ENCODE measurements at places on chromosomes 6 and 20.

DNA sequence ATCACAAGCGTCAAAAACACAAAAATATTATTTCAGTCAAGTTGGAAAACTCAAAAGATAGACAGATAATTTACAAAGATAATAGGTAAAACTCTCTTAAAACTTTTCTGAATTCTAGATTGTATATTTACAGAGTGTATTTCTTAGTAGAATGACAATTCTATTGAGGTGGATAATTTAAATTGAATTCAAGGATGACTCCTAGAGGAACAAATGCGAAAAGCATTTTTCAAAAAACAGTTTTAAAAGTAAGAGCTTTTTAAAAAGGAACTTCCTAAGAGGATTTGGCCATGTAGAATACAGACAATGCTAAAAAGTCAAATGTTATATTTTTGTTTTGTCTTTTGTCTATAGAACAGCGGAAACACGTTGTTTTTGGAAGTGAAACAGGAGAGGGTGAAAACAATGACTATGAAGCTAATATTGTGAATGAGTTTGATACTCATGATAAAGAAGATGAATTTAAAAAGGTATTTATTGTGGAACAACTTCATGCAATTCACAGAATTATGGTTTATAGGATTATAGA is 90.1 kb downstream of the DNAH8 start:
- DNase-seq: no peak

DNA sequence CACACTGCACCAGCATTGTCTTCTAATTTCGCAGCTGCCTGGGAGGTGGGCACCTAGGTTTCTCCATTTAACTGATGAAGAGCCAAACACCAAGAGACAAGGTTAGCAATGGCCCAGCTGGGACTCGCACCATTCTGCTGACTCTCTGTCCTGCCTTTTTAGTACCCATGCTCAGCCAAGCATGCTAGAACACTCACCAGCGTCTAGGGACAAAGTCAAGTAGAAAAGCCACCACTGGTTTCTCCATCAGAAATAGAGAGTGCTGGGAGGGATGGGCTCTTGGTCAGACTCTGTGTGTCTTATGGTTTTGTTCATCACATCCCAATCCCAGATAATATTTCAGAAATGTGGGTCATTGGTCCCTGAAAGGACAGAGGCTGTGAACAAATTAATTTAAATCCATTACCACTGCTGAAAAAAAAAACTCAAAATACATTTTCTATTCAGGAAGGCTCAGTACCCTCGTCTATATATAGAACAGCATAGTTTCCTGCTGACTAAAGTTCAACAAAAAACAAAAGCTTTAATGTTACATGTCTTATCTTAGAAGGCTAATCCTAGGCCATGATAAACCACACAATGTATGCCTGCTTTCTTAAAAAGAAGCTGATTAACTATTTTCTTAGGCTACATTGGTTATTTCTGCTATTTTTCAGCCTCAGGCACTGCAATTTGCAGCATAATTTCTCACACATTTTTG is 111.0 kb downstream of the TBC1D7 start:
- DNase-seq: no peak

- DNase-seq: no peak
These were observed 589.1 kb downstream of the EYS start for GRCh38 chr6:65117817-65118409.

DNA sequence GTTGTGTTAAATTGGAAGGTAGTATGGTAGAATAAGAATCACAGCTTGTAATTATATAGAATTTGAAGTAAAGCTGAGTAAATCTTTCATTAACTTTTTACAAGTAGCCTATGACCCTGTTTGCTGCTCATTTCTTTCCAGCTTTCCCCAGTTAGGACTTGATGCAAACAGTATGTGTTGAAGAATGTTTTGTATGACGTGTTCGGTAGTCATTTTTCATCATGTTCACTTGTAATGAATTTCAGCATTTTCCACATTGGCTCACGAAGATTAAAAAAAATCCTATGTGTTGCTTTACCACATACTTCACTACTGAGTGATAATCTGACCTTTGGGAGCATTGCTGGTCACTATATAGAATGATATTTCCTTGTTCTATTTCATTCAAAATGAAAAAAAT is 162.4 kb downstream of the CDKAL1 start:
- DNase-seq: no peak

DNA sequence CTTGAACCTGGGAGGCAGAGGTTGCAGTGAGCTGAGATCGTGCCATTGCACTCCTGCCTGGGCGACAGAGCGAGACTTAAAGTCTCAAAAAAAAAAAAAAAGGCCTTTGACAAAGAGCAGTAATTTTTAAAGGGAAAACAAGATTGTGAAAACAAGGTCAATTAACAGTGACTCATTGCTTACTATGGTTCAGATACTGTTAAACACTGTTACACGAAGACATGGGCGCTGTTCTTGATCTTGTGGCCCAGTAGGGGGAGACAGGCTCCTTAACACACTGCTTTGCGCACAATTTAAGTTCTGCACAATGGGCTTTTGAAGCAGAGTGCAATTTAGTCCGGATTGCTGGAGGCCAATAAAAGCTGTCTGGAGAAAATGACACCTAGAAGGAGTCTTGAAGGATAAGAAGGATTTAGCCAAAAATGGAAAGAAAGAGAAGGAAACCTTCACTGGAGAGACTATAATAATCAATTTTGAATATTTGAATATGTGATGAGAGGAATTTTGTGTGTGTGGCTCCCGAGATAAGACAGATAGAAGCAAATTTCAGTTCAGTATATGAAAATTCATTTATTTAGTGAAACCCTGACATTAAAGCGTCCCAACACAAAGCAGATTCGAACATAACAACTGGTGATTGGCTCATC is 6.0 kb upstream of the LATS1 start:
- DNase-seq: peak; percentile 86

GRCh38 chr20:11170025-11170424 is 496.2 kb upstream of the JAG1 start:
- no peak for DNase-seq

DNA sequence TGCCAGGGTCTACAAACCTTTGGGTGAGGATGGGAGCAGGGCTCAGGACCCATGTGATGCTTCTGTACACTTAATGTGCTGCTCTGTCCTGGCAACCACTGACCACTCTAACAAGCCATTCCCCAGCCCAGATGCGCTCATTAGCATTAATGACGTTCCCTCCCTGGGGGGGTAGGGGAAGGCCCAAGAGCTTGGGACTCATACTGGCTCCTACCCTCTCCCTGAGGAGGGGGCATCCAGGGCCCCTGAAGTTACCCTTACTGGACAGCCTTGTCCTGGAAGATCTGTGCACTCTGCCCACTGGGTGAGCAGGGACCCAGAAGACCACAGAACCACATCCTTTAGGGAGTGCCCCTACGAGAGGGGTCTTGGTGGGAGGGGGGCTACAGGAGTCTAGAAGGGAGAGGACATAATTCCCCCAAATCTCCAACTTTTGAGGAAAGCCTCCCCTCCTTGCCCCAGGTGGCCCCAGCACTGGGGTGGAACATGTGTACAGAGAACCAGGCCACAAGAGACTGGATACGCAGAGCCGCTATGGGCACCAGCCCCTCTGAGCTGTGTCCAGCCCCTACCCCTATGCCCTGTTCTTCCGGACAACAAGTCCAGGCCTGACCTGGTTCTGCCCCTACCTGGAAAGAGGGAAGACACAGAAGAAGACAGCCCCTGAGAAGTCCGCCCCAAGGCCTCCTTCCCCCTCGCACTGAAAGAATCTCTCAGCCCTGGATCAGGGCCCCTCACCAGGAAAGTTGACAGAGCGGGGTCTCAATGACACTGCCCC is 1.4 kb downstream of the TEAD3 start:
- no peak for DNase-seq

DNA sequence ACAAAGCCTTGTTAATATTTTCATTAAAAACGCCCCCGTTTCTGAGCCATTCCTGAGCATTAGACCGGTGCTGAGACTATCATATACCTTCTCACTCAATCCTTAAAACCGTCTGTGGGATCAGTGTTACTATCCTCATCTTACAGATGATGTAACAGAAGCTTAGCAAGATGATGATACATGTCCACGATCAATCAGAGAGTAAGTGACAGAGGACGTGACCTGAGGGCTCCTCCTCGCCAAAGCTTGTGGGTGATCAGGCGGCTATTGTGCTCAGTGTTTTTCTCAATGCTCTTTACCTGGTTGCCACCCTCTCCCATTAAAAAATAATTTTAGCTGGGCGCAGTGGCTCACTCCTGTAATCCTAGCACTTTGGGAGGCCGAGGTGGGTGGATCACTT is 113.1 kb downstream of the MTHFD1L start:
- no peak for DNase-seq

GRCh38 chr20:52978851-52979250 is 6.7 kb downstream of the TSHZ2 start:
- no peak for DNase-seq

DNA sequence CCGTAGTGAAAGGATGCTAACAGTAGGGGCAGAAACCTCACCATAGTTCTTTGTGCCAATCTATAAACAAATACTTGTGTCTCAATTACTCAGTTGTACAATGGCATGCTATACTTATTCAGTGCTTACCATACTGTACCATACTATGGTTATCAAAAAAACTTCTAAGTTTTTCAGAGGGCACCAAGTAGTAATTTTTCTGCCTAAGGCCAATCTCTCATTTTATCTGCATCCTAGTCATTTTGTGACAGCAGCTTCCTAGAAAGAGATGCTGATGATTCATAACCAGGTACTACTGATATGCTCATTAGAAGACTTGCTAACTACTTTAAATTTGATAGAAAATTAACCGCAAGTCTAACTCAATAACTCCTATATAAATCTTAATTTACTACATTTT is 42.9 kb downstream of the TMEM244 start:
- DNase-seq: no peak

GRCh38 chr6:2103765-2104523 is 141.5 kb downstream of the GMDS start:
- peak; percentile 89 for DNase-seq

- no peak for DNase-seq
These were observed 243.1 kb downstream of the DLL1 start for GRCh38 chr6:170047823-170048222.

GRCh38 chr6:152338335-152339125 is 298.6 kb downstream of the SYNE1 start:
- DNase-seq: peak; percentile 64

GRCh38 chr6:18314317-18314997 is 50.1 kb upstream of the DEK start:
- DNase-seq: no peak

GRCh38 chr20:32709632-32710121 is 33.6 kb downstream of the COMMD7 start:
- DNase-seq: no peak

DNA sequence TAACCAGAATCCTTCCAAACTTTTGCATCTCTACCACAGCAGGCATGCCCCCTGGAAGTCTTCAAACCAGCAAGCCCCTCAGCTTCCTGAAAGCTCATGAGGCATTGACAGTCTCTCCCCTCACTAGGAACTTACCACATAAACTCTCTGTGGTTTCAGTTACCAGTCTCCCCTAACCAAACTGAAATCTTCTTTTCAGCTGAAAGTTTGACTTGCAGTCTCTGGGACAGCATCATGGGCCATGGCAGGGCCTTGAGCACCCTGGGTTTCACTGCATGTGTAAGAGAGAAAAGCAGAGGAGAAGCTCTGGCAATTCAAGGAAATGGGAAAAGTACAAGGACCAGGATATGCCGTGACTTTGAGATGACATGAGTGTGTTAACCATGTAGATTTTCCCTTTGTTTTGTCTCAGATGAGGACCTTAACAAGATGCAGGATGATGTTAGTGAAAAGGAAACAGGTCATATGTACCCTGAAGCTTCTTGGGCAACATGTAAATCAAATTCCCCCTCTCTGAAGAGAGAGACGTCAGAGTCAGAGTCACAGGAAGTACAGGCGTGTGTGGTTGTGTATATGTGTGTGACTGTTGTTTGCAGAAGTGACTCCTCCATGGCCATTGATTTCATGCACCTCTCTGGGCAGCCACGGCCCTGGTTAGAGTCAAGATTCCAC is 106.3 kb downstream of the TNFRSF21 start:
- DNase-seq: no peak

DNA sequence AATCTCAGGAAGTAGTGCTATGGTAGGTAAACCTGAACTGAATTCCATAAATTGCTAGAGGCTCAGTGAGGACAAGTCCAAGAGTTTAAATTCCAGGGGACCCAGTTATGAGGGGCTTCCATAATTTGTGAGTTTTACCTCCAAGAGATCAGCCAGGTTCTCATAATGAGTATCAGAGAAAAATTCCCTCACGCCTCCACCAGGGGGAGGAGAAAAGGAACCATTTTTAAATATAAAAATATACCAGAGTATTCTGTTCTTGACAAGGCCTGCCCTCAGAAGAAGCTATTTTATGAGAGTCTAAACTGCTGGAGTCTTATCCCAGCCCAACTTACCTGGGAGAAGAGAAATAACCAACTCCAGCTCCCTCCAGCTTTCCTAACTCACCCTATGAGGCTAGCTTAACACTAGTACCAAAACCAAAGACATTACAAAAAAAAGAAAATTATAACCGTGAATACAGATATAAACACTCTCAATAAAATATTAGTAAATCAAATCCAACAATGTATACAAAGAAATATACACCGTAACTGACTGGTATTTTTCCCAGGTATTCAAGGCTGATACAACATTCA is 158.7 kb downstream of the TFAP2A start:
- DNase-seq: peak; percentile 33

DNA sequence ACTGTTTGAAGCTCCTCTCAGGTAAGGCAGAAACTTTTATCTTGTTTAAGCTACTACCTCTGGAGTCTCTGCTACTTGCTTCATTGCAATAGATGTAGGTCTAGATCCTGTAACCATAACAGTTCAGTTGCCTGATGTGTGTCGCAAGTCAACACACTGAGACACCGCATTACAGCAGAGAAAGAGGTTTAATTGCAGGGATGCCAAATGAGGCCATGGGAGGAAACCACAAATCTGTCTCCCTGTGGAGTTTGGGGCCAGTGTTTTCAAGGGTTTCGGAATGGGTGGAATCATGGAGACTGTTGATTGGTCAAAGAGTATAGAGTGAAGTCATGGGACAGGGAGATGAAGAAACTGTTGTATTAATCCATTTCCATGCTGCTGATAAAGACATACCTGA is 57.1 kb upstream of the RBM24 start:
- no peak for DNase-seq

DNA sequence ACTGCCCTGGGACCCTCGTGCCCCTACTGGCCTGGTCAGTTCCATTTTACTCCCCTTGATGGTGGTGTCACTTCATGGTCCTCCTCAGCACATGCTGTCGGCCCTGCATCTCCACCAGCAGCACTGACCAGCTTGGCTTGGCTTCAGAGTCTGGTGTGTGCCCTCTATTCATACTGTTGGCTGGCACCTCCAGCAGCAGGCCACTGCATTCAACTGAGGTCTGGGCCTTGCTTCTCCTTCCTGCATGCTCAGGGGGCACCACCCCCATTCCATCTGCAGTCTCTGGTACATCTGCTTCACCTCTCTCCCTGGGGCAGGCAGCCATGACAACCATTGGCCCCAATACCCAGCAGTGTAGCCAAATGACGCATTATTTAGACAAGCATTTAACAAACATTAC is 155.9 kb downstream of the SLC24A3 start:
- no peak for DNase-seq

GRCh38 chr20:37673444-37673843 is 20.4 kb upstream of the CTNNBL1 start:
- DNase-seq: no peak

DNA sequence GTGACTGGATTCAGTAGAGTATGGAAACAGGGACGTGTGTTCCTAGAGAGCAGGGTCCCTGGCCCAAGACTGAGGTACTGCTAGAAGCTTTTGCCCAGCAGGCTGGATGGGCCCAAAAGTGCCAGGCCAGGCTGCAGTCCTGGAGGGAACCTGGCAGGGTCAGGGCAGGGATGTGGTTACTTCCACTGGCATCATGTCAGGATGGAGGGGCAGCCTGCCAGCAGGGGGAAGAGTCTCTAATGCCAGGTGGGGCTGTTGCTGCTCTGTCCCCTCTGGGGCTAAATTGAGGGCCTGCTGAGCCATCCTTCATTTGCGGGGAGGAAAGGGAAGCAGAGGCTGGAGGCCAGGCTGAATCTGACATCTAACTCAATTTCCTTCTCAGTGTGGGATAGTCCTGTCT is 17.2 kb downstream of the ZDHHC14 start:
- DNase-seq: no peak
